ENCODE measurements at places on chromosomes 6 and 20.

DNA sequence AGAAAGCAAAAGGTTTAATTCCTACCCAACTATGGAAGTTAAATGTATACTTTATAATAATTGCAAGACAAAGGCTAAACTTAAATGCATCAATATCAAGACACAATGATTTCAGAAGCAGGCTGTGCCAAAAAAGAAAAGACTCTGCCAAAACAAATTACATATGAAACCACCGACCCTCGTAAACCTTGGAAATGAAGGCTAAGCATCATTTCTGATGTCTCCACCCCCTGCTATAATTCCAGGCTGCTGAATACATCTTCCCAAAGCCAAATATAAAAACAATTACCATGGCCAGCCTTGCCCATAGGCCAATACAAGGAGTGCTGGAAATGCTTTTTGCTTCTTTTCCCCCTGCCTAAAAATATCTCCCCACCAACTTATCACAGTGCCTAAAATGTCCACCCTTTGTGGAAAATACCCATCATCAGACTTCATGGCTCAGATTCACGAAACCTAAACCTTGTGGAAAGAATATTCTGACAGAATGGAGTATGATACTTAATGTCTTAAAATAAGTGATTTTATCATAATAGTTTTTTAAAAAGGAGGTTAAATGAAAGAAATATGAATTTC, 37.4 kb downstream of the RCAN2 start:
- DNase-seq, result no peak

DNA sequence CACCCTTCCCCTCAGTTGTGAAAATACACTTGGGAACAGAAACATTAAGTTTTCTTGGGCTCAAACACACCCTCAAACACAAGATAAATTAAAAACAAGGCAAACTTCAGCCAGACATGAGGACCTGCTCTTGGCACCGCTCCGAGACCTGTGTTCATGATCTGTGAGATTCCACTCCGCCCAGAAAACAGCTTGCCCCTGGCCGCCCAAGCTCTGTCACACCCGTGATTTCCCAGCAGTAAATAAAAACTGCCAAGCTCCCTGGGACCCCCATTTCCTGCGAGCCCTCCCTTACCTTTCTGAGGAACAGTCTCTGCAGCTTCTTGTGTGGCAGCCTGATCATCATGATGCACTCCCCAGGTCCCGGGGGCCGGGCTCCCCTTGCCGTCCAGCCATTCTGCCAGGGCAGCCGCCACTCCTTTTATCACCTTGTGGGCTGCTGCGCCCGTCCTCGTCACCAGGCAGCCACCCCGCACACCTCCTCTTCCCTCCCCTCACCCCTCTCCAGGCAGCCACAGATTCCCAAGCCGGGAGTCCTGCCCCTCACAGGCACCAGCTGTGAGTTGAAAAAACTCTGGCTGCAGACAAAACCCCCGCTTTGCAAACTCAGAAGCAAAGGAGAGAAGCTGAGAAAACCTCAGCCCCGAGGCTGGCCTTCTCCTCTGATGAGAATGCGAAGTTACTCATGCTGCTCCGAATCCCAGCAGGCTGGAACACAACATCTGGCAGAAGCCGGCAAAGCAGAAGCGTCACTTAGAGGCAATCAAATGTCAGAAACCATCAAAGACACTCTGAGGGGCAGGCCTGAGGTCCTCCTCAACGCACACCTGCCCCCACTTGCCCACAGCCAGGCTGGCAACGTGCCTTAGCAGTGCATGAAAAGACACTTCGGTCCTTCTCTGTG, 130.4 kb upstream of the RPS6KA2 start:
- DNase-seq, result peak; percentile 13

- DNase-seq, result peak; percentile 89
Measured at GRCh38 chr20:33663161-33664084, 1.3 kb downstream of the C20orf144 start.

GRCh38 chr20:48957533-48957932, 36.0 kb downstream of the ARFGEF2 start:
- no peak for DNase-seq

DNA sequence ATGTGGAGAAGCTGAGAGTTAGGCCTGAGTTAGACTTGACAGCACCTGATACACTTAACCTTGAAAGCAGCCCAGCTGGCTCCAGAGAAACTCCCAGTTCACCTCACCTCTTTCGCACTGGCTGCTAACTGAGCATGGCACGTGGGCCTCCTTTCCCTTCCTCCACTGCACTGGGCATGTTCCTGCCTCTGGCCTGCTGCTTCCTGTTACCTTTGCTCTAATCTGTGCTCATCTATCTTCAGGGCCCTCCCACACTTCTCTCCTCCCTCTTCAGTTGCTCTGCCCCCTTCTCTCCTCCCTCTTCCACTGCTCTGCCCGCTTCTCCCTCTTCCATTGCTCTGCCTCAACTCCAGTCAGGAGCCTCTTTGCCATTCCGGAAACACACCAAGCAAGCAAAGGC, 13.7 kb upstream of the UBE2V1 start:
- no peak for DNase-seq

- DNase-seq, result no peak
Measured at GRCh38 chr6:6560909-6561308, 27.6 kb upstream of the LY86 start.

DNA sequence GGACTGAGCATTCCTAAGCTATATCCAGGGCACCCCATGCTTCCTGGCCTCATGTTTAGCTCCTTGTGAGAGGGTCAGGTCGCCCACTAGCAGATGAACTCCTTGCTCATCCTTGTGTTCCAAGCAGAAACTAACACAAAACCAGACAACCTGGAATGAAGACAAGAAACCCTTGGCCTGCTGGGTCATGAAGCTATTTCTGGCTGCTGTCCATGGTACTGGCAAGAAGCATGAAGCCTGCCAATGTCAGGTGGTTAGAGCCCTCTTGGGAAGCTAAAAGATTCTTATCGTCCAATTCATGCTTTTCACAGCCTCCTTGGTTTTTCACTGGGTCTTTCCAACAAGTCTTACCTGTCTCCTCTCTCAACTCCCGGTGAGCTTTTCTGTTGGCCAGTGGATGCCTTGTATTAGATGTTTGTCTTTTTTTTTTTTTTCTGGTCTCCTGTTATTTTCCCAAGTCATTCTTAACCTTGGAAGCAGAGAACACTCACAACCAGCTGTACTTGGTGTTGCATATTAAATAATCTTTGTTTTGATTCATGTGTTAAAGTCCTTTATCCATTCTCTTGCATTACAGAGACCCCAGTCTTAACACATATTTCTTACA, 180.3 kb downstream of the ANKRD60 start:
- no peak for DNase-seq

DNA sequence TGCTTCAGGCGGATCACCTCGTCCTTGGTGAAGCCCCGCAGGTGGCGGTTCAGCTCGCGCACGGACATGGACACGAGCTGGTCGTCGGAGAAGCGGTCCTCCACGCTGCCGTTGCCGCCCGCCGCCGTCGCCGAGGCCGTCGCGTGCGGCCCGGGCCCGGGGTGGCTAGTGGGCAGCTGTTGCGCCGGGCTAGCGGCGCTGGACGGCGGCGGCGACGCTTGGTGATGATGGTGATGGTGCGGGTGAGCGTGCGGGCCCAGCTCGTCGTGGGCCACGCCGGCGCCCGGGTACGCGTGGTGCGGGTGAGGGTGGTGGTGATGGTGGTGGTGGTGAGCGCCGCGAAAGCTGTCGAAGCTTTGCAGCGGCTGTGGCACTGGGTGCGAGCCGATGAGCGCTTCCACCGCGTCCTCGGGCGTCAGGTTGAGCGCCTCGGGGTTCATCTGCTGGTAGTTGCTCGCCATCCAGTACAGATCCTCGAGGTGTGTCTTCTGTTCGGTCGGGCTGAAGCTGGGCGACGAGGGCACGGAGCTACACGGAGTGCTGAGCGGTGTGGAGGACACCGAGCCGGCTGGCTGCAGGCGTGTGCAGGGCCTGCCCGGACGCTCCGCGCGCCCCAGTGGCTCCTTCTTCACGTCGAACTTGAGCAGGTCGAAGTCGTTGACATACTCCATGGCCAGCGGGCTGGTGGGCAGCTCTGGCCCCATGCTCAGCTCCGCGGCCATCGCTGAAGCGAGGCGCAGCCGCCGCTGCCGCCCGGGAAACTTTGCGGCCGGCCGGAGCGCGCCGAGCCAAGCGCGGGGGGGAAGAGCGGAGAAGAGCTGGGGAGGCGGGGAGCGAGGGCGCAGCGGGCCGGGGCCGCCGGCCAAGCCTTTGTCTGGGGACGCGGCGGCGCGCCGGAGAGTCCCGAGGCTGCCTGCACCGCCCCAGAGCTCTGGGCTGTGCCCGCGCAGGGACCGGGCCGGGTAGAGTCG, 622 bp downstream of the MAFB start:
- DNase-seq, result peak; percentile 11

GRCh38 chr6:135084916-135085269, 30.3 kb upstream of the HBS1L start:
- DNase-seq, result no peak

- DNase-seq, result no peak
Measured at GRCh38 chr6:41466437-41466990, 79.7 kb upstream of the FOXP4 start.

GRCh38 chr20:54477191-54477955, 2.0 kb downstream of the DOK5 start:
- DNase-seq, result no peak

DNA sequence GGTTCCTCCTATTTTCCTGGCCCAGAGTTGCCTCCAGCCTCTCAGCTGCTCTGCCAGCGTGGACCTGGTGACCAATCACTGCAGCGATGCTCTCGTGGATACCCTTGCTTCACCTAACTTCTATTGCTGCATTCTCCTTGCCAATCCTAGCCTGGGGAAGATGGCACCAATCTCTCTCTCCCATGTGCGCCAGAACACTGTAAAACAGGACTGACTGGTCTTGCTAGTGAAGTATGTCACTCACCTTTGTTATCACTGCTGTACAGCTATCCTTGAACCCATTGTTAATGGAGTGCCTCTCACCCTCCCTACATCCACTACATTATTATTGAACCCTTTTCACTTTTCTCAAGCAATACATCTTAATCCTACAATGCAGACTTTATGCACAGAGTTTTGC, 80.1 kb downstream of the LYRM4 start:
- DNase-seq, result no peak

DNA sequence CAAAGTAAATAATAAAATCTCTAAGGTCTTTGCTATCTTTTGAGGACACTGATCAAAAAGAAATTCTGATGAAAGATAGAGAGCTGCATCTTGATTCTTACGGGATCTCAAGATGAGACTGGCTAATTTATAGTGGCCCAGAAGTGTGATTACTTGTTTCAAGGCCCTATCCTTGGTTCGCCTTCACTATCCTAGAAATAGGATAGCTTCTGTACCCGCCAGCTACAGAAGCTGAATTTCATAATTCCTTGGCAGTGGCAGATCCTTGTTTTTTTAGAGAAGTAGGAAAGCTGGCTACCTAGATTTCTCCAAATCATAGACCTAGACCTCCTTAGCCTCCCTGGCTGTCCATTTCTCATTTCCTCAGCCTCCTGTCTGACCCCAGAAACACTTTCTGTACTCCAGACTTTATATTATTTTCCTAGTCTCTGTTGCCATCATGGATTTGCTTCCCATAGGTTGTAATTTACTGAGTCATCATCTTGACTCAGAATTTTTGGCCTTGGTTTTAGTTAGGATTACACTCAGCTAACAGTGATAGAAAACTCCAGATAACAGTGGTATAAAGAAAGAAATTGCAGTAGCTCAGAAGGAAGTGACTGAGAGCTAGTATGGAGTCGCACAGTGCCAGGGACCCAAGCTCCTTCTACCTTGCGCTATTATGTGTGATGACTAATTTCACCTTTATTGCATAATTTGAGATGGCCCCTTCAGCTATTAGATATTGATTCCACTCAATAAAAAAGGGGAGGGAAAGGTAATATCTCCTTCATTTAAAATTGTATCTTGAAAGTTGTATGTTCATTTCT, 27.7 kb downstream of the PHF3 start:
- no peak for DNase-seq

GRCh38 chr6:5941188-5941587, 65.5 kb downstream of the NRN1 start:
- no peak for DNase-seq

- DNase-seq, result no peak
Measured at GRCh38 chr6:156886409-156886808, 109.2 kb downstream of the ARID1B start.

- no peak for DNase-seq
Measured at GRCh38 chr6:24321538-24322162, 36.2 kb downstream of the DCDC2 start.

All from activated naive CD8-positive, alpha-beta T cell treated with anti-CD3 and anti-CD28 coated beads, Interleukin-2, amount 50 U/mL, for 24 hours (primary cell).